Stimulated activated CD8-positive, alpha-beta memory T cell treated with anti-CD3 and anti-CD28 coated beads, Interleukin-4, amount 100 ng/mL, for 48 hours (primary cell): ENCODE measurements at places on chromosomes 4 and X.

- no peak for DNase-seq
Measured at GRCh38 chr4:68079928-68080327, 49.7 kb downstream of the TMPRSS11F start.

DNA sequence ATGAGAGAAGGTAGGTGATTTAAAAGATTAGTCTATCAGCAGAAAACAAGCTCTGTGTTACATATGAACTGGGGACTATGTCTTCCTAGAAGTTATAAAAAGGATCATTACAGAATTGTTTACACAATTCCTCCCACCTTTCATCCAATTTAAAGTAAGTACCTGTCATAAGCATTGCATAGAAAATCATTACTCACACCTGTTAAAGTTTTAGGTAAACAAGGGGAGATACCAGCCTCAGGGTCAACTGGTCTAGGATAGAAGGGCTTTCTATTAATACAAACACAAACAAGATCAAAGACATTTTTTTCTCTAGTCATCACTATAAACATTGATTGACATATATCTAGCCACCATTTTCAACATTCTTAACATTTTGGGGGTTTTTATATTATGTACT is 333.9 kb downstream of the ARHGAP24 start:
- no peak for DNase-seq

DNA sequence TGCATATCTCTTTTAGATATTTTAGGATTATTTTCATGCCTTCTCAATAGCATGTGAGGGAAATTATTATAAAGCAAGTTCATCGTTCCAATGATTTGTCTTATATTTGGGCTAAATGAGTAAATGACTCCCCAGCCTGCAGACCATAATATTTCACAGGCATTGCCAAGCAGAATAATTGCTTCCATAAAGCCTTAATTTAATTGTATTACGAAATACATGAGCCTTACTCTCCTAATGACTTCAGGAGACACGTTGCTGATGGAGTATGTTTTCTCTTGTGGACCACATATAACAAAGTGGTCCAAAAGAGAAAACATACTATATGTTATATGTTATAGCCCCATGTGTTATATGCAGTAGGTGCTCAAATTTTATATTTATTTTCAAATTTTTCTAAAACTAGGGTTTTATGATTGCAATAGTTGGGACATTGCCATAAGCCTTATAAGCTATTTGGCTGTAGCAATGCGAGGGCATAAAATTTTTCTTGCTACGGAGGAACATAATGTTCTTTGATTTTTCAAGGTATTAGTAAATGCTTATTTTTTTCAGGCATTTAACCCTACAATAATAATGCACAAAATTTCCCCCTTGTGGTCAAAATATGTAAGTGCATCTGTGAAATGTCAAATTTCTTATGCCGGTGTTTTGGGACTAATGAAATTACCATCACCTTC is 26.2 kb upstream of the TMPRSS11D start:
- no peak for DNase-seq

DNA sequence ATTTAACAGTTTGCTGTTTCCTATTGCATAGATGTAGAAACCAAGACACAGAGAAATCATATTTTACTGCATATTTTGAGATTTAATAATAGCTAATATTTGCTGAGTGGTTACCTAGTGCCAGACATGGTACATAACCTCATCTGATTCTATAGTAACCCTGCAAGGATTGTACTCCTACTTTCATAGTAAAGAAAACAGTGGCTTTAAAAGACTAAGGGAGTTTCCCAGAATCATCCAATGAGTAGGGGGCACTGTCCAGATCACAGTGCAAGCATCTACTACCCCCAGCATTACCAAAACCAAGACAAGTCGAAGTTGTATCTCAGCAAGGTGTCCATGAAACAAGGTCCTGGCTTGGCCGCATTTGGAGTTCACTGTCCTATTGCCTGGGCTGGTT is 224.5 kb upstream of the TENM3 start:
- no peak for DNase-seq

GRCh38 chr4:55612341-55612740 is 20.3 kb upstream of the PDCL2 start:
- DNase-seq = no peak

DNA sequence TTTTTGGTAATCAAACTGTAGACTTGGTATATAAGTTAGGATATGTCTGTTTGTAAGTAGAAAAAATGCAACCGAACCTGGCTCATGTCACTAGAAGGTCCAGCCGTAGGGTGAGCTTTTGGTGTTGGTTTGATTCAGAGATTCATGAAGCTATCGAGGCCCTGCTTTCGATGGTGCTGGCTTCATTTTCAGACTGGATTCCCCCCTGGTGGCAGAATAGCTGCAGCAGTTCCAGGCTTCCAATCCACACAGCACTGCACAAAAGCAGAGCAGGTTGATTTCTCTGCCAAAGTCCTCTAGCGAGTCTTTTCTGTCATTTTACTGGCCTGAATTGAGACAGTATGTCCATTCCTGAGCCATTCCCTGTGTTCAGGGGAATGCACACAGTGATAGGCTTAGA is 33.1 kb downstream of the PDK3 start:
- DNase-seq = no peak
